ENCODE measurements at places on chromosomes 11 and 22.

- no peak for DNase-seq
Observed at GRCh38 chr11:45900916-45901617, 6.0 kb downstream of the FREY1 start.

- no peak for DNase-seq
Observed at GRCh38 chr11:35169112-35169511, 30.1 kb downstream of the CD44 start.

DNA sequence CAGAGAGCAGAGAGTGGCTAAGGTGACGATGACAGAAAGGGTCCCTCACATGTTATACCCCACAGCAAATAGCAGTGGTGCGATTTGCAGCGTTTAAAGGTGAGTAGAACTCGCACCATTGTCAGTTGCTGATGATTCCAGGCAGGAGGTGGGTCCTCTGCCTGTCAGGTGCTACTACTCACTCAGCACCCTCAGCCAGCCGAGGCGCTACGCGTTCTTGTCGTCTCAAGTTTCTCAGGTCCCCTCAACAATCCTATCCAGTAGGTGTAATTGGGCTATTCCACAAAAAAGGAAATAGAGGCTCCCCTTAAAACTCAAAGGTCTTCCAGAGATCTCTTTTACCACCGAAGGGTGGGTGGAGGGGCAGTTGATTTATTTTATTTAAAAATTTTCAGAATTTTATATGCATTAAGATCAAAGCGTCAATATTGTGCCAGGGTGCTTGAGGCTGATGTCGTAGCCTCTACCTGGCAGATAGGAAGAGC is 18.3 kb downstream of the ELF5 start:
- no peak for DNase-seq

GRCh38 chr11:33500861-33501479 is 199.7 kb downstream of the C11orf91 start:
- no peak for DNase-seq

DNA sequence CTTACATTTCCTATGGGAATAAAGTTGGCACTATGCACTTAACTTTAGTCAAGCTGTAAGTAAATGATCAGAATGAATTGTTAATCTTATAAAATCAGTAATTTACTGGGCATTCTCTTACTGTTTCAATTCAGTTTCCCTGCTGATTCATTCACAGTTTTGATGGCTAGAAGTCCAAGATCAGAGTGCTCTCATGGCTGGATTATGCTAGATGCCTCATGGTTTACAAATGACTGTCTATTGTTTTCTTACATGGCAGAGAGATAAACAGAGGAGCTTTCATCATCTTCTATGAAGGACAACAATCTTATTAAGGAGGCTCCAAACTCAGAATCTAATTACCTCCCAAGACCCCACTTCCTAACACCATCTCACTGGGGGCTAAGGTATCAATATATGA is 135.1 kb upstream of the CARD18 start:
- DNase-seq = no peak

GRCh38 chr22:20763630-20764470 is 10.1 kb upstream of the SERPIND1 start:
- DNase-seq = no peak

- no peak for DNase-seq
Observed at GRCh38 chr11:28017816-28018215, 90.1 kb downstream of the KIF18A start.

GRCh38 chr11:126337126-126337473 is 18.4 kb upstream of the ST3GAL4 start:
- DNase-seq = no peak

- DNase-seq = no peak
Observed at GRCh38 chr11:61134801-61135257, 26.4 kb downstream of the VPS37C start.

GRCh38 chr22:49483946-49484345 is 343.7 kb downstream of the BRD1 start:
- DNase-seq = no peak

DNA sequence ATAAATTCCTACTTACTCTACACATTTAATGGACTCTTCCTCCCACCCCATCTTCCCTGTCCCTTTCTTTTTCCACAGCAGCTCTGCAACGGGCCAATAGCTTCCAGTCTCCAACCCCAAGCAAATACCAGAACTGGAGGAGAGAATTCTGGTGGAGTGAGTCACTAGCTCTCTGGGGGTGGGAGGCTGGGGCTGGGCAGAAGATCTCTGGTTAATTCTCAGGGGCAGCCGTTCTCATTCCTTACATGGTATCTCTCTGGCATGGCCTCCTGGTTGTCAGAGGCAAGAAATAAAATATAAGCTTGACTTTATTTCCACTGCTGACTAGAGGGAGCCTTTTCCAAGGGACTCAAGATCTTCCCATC is 90.4 kb upstream of the PARVA start:
- DNase-seq = no peak
